Tibial nerve (tissue), 4 donors: ENCODE measurements at places on chromosomes 12 and 14. TPM values are rescaled to one million over a fixed set of nuclear protein-coding genes. Genes with fewer than 3 reads are reported as not detected.

GRCh38 chr14:86938320-86938719 lies 1054.7 kb downstream of the GALC start:
- no peaks in the 10 kb centered on the region for H3K4me1 ChIP-seq
- no peak overlapping the region for H3K4me3 ChIP-seq
- DNase-seq = no peak
- H3K27me3 ChIP-seq = no peaks in the 10 kb centered on the region
- no peak overlapping the region for H3K27ac ChIP-seq
- no peaks in the 10 kb centered on the region for H3K36me3 ChIP-seq

SDSL gene
- 2.2 TPM for total RNA-seq

DNA sequence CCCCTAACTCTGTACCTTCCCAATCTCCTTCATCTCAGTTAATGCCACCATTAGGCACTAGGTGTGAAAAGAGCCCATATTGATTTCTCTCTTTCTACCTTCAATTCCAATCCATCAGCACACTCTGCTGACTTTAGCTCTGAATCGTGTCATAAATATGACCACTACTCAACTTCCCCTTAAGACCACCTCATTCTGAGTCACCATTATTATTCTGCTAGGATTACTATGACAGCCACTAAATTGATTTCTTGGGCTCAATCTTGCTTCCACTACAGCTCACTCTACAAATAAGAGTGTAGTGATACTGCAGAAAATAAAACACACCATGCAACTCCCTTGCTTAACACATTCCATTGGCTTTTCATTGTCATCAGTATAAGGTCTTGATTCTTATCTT lies 1449.0 kb upstream of the FLRT2 start:
- H3K4me1 ChIP-seq = no peaks in the 10 kb centered on the region
- DNase-seq = no peak
- no peak overlapping the region for H3K27ac ChIP-seq
- no peaks in the 10 kb centered on the region for H3K27me3 ChIP-seq

DNA sequence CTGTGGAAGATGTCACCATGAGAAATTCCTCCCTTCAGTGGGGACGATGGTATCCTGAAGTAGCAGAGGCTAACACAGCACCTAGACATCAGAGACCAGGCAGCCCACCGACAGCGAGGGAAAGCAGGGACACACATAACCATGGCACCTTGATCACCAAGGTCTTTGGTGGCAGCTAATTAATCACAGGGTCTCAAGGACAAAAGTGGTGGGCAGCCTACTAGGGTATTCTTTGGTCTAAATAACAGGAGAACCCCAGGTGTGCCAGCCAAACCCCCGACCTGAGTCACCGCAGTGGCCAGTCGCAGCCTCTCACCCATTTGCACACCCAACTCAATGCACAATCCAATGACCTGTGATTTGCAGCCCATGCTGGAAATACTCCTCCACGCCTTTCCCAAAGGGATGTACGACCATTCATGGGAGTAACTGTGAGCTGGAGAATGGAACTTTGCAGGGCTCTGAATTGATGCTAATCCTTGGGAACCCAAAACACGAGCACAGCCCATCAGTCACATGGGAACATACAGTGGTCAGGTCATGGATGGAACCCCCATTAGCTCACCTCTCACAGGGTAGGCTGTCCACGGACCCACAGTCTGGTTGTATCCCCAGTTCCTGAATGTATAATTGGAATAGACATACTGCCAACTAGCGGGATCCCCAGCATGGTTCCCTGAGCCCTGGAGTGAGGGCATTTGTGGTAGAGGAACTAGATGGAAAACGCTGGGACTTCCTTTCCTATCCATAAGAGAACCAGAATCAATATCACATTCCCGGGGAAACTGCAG lies 58.7 kb upstream of the C14orf180 start:
- no peaks in the 10 kb centered on the region for H3K27me3 ChIP-seq
- no peaks in the 10 kb centered on the region for H3K4me1 ChIP-seq
- H3K27ac ChIP-seq = no peak overlapping the region
- no peak for DNase-seq
- no peak overlapping the region for H3K4me3 ChIP-seq
